HTR-8/SVneo (cell line): ENCODE measurements at places on chromosomes 6 and 20.

GRCh38 chr20:47546184-47547033 lies 44.7 kb downstream of the NCOA3 start:
- DNase-seq = peak; percentile 39

DNA sequence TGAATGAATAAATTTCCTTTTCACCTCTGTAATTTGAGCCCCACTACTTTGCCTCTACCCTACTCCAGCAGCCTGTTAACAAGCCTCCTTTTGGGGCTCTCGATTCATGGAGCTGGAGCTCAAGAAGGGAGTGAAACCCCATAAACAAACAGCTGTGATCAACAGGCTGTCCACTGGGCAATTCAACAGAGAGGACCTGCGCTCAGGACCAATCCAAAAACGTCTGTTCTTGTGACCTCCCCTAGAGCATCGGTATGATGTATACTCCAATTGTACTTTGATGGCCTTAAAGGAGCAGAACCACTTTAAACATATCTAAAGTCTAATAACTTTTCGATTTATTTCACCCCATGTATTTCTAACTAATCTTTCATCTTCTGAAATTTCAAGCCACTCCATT lies 37.4 kb downstream of the HIVEP2 start:
- no peak for DNase-seq

GRCh38 chr6:137866914-137867684 lies at the start of gene TNFAIP3:
Gene TNFAIP3, plus strand, starts transcription at chr6:137867259. Its CDS starts 3,969 bp downstream, at chr6:137871228.
- DNase-seq = peak; percentile 89

- peak; percentile 90 for DNase-seq
Observed at GRCh38 chr20:52190437-52191131, 995 bp downstream of the ZFP64 start.

- DNase-seq = no peak
Observed at GRCh38 chr6:19009769-19010168, 622.6 kb downstream of the RNF144B start.

- DNase-seq = no peak
Observed at GRCh38 chr20:10352934-10353824, 80.8 kb downstream of the MKKS start.

DNA sequence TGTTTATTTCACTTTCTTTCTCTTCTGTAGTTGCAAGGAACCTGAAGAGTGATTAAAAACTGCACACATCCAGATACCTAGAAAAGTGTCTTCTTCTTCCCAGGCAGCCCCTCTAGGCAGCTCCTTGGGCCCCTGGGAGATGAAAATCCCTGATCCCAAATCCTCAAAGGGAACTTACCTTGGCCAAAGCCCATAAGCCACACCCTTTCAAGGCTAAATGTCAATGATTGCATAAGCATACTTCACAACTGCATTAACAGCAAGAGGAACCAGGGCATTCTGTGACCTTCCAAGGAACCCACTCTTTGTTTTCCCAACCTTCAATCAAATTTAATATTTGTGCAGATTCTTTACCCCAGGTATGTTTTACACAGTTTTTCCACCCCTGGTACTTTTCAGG lies 4.4 kb upstream of the HMGN3 start:
- DNase-seq = no peak

- no peak for DNase-seq
Observed at GRCh38 chr6:99246602-99247001, 102.9 kb downstream of the FAXC start.

GRCh38 chr6:170125456-170126300 lies 165.2 kb downstream of the DLL1 start:
- DNase-seq = no peak

GRCh38 chr20:23449421-23449820 lies 3.3 kb downstream of the CST11 start:
- DNase-seq = no peak

GRCh38 chr20:16260911-16261310 lies 312.3 kb downstream of the KIF16B start:
- no peak for DNase-seq

- no peak for DNase-seq
Observed at GRCh38 chr6:79115553-79116182, 37.6 kb upstream of the PHIP start.

GRCh38 chr20:12902992-12903391 lies 105.8 kb upstream of the SPTLC3 start:
- no peak for DNase-seq

DNA sequence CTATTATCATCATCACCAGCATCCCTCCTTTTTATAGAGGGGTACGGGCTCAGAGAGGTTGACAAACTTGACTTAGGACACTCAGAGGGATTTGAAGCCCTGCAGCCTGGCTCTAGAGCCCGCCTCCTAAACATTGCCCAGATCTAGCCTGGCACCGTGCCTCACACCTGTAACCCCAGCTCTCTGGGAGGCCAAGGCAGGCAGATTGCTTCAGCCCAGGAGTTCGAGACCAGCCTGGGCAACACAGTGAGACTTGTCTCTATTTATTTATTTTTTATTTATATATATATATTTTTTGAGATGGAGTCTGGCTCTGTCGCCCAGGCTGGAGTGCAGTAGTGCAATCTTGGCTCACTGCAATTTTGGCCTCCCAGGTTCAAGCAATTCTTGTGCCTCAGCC lies 6.3 kb upstream of the CSE1L start:
- no peak for DNase-seq

DNA sequence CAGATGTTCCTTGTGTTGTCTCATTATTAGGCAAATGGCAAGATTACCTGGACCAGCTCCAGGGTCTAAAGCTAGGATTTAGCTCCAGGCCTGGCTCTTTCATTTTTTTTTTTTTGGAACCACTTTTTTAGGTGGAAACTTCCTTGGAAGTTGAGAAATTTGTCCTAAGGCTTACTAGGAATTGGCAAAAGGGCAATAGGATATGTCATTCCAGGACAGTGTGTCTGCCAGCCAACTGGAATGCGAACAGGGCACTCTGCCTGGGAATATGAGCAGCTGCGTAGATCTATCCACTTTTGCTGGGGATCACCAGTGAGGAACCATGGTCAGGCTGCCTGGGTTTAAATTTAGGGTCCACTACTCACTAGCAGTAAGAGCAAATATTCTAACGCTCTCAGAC lies 304.0 kb downstream of the TSHZ2 start:
- DNase-seq = no peak

DNA sequence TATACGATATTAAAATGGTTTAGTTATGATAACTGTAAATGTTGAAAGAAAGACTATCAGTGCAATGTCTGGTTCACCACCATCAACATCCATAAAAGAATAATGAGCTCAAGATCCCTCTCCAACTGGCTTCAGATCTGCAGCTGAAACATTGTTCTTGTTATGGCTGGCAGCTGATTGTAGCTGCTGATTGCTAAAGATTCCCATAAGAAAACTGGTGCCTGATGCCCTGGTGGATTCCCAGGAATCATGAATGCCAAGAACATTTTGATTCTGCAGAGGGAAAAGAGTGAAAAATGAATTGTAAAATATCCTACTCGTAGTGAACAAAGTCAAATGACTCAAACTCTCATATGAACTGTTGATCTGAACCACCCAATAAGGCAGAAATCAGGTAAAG lies 1160.2 kb downstream of the EPHA7 start:
- DNase-seq = no peak

DNA sequence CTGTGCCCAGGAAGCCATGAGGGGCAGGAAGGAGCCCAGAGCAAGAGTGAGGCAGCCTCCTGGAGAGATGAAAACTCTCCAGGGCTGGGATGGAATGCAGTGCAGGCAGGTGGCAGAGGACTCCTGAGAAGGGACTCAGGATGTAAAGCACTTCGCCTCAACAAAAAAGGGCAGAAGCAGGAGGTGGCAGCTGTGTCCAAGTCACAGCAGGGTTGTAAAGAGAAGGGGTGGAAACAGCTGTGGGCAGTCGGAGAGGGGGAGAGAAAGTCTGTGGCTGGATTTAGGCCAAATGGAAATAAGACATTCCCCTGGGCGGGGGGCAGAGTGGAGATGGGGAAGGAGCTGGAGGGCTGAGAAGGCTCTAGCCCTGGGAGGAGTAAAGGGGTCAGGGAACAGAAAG lies 34.9 kb downstream of the CYP21A2 start:
- DNase-seq = no peak

- DNase-seq = no peak
Observed at GRCh38 chr6:169843991-169844390, 92.6 kb downstream of the ERMARD start.

- DNase-seq = no peak
Observed at GRCh38 chr6:140438346-140438735, 1063.9 kb upstream of the CITED2 start.

GRCh38 chr20:8667306-8667705 lies 401.6 kb upstream of the PLCB4 start:
- no peak for DNase-seq
